ENCODE measurements at places on chromosomes 6 and 20.

GRCh38 chr20:16363506-16364319 is 209.5 kb downstream of the KIF16B start:
- no peak for DNase-seq

- no peak for DNase-seq
Observed at GRCh38 chr20:38669688-38670087, 54.6 kb upstream of the SLC32A1 start.

DNA sequence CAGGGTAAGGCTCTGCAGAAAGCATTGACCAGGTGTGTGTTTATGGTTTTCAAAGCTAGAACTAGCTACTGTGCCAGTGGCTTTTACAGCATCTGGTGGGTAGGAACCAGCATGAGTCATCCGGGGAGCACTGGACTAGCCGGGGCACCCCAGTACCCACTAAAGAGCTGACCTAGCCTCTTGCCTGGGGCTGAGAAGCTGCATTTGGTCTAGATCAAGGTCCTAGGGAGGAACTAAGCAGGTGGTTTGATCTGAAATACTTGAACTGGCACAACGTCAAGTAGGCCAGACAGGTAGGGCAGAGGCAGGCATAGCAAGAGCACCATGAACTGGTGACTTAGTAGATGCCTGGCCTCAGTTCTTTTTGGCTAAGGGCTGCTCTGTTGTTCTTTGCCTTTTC is 109.8 kb upstream of the PTPRK start:
- no peak for DNase-seq

DNA sequence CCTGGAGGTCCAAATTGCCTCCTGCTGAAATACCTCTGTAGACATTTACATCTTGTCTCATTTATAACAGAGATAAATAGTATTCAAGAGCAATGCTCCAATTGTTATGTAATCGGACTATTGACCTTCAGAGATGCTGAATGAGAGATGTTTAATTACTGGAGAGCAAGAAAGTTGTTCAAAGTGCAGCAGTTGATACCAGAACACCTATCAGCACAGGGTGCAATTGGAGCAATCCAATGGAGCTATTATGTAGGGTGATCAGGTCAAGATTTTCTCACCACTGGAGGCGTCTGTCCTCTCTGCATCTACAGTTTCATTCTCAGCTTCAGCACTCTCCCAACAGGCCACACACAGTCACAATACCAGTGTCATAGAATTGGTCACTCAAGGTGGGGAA is 19.5 kb upstream of the TMX4 start:
- no peak for DNase-seq

DNA sequence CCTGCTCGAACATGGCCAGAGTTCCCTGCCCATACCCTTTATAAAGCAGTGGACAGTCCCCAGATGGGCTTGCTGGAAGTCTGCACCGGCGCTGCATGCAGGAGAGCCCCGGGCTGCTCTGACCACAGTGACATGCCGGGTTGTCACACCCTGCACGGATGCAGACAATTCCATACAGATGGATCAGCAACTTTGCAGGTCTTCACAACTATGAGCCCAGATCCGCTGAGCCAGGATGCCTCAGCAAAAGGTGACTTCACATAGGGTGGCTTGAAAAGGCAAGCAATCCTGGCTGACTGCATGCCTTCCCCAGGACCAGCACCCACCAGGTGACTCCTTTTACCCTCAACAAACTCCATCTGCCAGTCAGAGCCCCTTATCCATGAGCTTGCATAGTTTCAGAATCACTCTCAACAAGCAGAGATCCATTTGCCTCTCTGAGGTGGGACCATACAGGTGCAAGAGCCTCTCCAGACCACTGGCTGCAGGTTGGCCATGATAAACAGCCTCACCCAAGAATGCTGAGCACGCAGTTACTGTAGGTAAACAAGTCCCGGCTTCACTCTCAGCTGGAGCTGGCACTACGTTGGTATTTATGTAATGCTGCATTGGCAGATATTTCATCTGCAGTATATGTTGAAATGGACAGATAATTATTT is 183.0 kb upstream of the QKI start:
- DNase-seq = no peak

GRCh38 chr20:42957018-42957703 is 232.5 kb downstream of the PTPRT start:
- DNase-seq = no peak

DNA sequence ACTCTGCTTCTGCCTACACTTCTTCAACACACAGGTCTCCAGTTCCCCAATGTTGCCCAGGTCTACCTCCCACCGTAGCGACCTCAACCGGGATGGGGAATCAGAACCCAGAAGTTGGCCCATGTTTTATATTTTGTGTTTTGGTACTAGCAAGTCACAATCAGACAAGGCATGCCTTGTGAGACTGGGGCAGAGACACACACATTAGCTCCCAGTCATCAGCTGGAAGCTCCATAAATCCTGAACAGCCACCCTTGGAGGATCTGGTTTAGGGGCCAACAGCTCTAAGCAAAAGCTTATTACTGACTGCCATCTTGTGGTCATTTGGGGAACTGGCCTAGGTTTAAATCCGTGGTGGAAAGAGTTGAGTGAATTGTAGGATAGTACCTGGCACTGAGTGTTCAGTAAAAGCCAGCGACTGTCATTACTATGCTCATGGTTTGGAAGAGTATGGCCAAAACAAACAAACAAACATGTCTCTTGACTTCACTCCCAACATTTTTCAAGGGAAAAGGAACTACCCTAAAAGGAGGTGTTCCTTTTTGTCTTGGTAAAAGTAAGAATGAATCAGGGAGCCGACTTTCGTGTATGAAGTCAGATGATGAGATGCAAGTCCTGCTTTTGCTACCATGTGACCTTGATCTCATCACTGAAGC is 40.5 kb downstream of the PIM1 start:
- peak; percentile 39 for DNase-seq

DNA sequence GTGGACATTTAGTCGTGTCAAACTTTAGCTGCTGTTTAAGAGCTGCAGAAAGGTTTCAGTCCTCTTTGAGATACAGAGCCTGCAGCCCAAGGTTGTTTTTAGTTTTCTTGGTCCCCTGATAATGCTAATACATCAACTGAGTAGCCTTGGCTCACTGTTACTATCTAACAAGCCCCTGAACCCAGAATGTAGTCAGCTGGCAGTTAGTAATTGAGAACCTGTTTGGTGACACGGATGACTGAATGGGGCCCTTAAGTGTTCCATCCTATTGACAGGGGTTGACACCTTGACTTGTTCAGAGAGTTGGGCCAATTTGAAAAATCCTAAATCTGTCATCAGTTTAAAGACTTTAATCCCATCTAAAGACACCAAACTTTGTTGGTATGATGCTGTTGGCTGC is 2.8 kb downstream of the RTN4IP1 start:
- DNase-seq = no peak

DNA sequence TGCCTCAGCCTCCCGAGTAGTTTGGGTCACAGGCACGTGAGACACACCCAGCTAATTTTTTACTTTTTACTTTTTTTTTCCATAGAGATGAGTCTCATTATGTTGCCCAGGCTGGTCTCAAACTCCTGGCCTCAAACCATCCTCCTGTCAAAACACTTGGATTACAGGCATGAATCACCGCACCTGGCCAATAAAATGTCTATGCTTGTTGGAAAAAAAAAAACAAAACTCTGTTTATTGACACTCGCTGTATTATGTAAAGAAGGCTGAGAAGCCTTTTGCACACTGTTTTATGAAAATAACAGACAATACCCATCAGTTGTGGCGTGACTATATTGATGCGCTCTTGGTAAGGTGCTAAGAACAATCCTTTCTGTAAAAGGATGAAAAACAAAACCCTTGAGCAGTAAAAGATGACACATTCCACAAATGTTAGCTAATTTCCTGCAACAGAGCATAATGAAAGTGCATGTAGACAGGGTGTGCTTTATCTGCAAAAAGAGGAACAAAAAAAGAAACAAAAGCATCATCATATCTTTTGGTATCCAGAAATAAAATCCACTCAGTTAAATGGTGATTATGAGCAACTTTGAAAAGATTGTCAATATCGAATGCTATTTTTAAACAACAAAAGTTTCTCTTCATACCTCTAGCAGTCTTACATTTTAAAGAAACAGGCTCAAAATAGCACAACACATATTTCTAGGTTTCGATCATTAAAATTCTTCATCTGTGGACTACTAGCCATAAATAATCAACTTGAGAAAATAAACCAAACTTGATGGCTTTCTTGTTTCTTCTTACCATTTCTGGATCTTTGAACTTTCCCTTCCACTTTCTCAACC is 108.3 kb upstream of the PHACTR1 start:
- DNase-seq = no peak

Measured in T-helper 22 cell (primary cell).